HFFc6 (cell line): ENCODE measurements at places on chromosomes 13 and 19. TPM values are rescaled to one million over a fixed set of nuclear protein-coding genes. Genes with fewer than 3 reads are reported as not detected.

The CPT1C gene
- total RNA-seq: 30.4 to 37.1 TPM (median 36.1 TPM) in 3 replicates

The MUC16 gene
- total RNA-seq: not detected in 3 replicates

The TYK2 gene
- total RNA-seq: 77.2 to 82.3 TPM (median 78.3 TPM) in 3 replicates

The PRTN3 gene
- total RNA-seq: not detected in 3 replicates

The VSTM2B gene
- not detected in 3 replicates for total RNA-seq

GRCh38 chr13:75153834-75154233 lies 328.1 kb downstream of the TBC1D4 start:
- no peak overlapping the region for H3K27ac ChIP-seq
- no peak for DNase-seq
- peaks cover 15% of the 10 kb centered on the region for H3K36me3 ChIP-seq
- no peaks in the 10 kb centered on the region; the same call in 1 of the 2 replicates for H3K27me3 ChIP-seq
- no peak overlapping the region for H3K4me3 ChIP-seq
- peaks cover 34% of the 10 kb centered on the region for H3K4me1 ChIP-seq

DNA sequence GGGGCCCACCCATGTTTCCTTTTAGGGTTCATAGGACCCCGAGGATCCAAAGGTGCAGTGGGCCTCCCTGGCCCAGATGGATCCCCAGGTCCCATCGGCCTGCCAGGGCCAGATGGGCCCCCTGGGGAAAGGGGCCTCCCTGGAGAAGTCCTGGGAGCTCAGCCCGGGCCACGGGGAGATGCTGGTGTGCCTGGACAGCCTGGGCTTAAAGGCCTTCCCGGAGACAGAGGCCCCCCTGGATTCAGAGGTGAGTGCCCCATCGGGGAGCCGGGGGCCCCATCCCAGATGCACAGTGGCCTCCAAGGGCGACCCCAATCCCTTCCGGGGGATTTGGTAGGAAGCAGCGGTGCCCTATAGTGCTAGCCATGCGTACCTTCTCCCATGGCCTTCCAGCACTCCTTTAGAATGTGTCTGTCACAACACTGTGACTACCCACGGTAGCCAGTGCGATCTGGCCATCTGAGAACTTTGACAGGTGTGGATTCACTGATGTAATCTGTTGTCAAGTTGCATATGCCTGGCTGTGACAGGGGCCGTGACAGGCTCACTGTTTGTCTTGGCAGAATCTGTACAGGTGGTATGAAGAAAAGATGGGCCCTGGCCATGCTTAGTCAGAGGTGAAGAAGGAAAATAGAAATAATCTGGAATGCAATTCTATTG lies 88.5 kb downstream of the RAB20 start:
- no peaks in the 10 kb centered on the region for H3K4me1 ChIP-seq
- H3K27me3 ChIP-seq: peaks cover 4% of the 10 kb centered on the region
- peaks cover 34% of the 10 kb centered on the region for H3K36me3 ChIP-seq
- H3K27ac ChIP-seq: no peak overlapping the region
- no peak overlapping the region for H3K4me3 ChIP-seq

DNA sequence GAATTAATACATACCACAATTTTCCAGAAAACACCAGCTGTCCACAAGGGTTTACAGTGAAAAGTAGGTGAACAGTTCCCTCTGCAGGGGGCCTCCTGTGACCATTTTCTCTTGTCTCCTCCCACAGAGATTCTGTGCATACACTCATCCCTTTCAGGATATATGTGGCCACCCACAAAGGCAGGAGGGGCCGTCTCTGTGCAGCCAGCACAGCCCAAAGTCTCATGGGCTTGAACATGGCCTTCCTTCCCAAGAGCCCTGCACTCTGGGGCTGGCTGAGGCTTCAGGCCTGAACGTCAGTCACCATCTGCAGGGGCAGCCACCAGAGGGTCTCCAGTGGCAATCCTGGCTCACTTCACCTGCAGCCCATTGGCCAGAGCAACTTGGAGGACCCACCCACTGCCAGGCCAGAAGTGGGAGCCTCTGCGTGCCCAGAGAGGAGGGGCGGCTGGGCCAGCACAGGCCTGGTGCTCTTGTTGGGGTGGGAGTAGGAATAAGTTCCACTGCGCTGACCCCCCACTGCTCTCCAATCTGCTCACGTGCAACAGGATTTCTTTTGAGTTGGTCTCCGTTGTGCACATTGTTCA lies 25.1 kb downstream of the TMEM161A start:
- H3K4me1 ChIP-seq: peaks cover 17% of the 10 kb centered on the region
- DNase-seq: peak; percentile 28
- H3K27ac ChIP-seq: no peak overlapping the region
- no peak overlapping the region for H3K4me3 ChIP-seq
- no peaks in the 10 kb centered on the region for H3K36me3 ChIP-seq

DNA sequence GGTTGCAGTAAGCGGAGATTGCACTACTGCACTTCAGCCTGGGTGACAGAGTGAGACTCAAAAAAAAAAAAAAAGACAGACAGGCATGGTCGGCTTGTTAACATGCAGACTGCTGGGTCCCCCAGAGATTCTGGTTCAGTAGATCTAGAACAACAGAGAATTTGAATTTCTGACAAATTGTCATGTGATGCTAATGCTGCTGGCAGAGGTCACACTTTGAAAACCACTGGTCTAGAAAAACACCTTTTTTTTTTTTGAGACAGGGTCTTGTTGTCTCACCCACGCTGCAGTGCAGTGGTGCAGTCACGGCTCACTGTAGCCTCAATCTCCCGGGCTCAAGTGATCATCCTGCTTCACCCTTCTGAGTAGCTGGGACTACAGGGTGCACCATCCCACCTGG lies 7.7 kb upstream of the LRFN3 start:
- peaks cover 17% of the 10 kb centered on the region for H3K27me3 ChIP-seq
- H3K4me3 ChIP-seq: no peak overlapping the region
- H3K27ac ChIP-seq: no peak overlapping the region

DNA sequence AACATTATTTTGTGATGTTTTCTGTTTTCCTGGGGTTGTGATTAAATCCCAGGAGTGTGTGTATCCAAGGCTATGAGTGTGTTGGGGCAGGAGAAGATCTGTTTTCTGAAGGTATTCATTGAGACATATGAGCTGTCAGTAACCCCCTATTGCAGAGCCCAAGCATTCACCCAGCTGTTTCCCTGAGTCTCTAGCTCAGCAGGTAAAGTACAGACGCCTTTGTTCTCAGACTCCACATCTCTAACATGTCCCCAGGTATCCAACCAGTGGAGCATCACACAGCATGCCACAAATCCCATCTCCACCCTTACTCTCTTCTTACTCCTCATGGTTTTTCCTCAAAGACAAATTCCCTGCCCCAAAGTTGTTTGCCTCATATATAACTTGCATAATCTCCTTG lies 213.6 kb downstream of the PCDH20 start:
- H3K36me3 ChIP-seq: no peaks in the 10 kb centered on the region
- H3K27me3 ChIP-seq: no peaks in the 10 kb centered on the region
- no peak overlapping the region for H3K4me3 ChIP-seq
- no peak for DNase-seq

- DNase-seq: no peak
- no peak overlapping the region for H3K4me3 ChIP-seq
- H3K36me3 ChIP-seq: no peaks in the 10 kb centered on the region
These were observed 2596.2 kb downstream of the PCDH9 start for GRCh38 chr13:64633948-64634347.

DNA sequence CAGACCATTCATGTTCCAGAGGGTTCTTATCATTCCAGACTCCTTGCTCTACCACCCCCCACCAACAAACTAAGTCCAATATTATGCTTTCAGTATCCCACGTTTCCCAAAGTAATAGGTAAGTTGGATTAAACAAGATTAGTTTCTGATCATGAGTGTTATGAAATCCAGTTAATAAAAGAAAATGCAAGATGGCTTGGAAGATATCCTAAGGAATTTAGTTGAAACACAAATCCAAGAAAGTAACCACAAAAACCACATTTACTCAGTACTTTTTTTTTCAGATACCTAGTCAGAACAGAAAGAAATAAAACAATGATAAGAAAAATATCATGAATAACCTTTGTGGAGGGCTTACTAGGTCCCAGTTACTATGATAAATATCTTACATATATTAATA lies 119.4 kb upstream of the MIR17HG start:
- H3K27me3 ChIP-seq: no peaks in the 10 kb centered on the region; the same call in 1 of the 2 replicates
- H3K27ac ChIP-seq: no peak overlapping the region
- no peaks in the 10 kb centered on the region; the same call in 1 of the 2 replicates for H3K36me3 ChIP-seq
- DNase-seq: no peak
- no peaks in the 10 kb centered on the region for H3K4me1 ChIP-seq

GRCh38 chr19:2550431-2551171 lies 74.7 kb downstream of the GADD45B start:
- no peak for DNase-seq
- H3K4me3 ChIP-seq: no peak overlapping the region
- H3K27me3 ChIP-seq: no peaks in the 10 kb centered on the region; the same call in none of the 2 replicates
- peaks cover 27% of the 10 kb centered on the region for H3K4me1 ChIP-seq
- H3K27ac ChIP-seq: no peak overlapping the region

DNA sequence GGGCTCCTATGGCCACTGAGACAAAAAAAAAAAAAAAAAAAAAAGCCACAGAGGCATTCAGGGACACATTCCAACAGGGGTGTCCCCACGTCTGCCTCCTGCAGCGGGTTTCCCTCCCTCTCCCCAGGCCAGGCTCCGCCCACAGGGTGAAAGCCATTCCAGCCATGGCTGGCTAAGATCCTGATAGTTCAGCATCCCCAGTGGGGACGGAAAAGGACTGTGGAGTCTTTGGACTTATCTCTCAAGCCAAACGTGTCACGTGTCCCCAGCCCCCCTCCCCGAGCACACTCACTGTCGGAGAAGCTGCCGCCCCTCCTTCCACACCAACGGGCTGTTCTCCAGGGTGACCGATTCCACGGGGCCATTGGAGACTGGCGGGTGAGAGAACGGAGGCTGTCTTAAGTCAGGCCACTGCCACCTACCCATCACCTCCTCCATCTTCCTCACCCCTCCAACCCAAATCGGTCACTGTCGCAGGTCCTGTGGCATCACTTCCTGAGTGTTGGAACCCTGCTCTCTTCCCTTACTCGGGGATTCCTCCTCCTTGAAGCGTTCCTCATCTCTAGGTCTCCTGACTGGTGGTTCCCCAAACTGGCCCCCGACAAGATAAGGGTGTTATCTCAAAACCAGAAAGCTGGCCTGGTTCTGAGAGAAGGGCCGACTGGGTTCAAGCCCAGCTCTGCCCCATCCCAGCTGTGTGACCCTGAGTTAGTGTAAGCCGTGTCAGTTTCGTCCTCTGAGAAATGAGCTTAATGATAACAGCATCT lies 9.1 kb upstream of the FKRP start:
- H3K36me3 ChIP-seq: peaks cover 24% of the 10 kb centered on the region
- H3K4me3 ChIP-seq: no peak overlapping the region
- peaks cover 39% of the 10 kb centered on the region for H3K4me1 ChIP-seq
- 0 out of 2 replicates have a peak overlapping the region, but pooled peaks have one; percentile 21 for H3K27ac ChIP-seq

DNA sequence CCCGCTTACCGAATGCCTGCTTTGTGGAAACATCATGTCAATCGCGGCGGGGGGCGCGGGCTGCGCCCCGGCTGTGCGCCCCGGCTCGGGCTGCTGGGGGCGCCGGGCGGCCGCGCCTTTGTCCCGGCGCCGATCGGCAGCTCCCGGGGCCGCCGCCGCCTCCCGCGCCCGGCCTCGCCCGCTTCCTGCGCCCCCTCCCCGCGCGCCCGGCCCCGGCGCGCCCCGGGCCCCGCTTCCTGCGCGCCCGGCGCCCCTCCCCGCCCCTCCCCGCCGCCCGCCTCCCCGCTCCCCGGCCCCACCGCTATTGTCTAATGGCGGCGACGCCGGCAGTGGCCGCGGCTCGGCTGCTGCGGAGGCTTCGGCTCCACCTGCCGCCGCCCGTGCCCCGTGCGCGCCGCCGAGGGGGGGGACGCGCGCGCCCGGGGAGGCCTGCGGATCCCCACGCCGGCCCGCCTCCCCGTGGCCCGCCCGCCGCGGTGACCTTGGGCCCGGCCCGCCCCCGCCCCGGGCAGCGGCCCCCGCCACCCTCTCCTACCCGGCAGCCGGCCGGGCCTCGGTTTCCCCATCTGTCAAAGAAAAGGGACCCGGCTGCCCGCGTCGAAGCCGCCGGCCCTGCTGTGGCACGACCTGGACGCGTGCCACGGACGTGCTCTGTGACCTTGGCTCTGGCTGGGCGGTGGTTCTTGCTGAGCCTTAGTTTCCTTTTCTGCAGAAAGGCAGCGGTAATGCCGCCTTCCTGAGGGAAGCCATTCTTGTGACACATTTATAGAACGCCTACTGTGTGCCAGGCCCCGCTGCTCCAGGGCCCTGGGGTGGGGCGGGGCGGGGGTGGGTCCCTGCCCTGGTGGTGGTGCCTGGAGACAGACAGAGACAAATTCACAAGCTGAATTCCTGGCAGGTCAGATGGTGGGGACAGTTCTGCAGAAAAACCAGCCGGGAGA lies at the start of gene TLE5:
TLE5 (minus strand) TSS at position 331 of the 941 bp plus-strand sequence; CDS start at position 36, 295 bp downstream.
- H3K4me3 ChIP-seq: peak within 1 kb of the TSS; percentile 83
- H3K4me1 ChIP-seq: peaks cover 6% of the 10 kb centered on the region; the same call in 1 of the 2 replicates
- no peak for DNase-seq
- H3K36me3 ChIP-seq: peaks cover 10% of the 10 kb centered on the region; the same call in 1 of the 2 replicates
- H3K27me3 ChIP-seq: peaks cover 2% of the 10 kb centered on the region; the same call in 1 of the 2 replicates

DNA sequence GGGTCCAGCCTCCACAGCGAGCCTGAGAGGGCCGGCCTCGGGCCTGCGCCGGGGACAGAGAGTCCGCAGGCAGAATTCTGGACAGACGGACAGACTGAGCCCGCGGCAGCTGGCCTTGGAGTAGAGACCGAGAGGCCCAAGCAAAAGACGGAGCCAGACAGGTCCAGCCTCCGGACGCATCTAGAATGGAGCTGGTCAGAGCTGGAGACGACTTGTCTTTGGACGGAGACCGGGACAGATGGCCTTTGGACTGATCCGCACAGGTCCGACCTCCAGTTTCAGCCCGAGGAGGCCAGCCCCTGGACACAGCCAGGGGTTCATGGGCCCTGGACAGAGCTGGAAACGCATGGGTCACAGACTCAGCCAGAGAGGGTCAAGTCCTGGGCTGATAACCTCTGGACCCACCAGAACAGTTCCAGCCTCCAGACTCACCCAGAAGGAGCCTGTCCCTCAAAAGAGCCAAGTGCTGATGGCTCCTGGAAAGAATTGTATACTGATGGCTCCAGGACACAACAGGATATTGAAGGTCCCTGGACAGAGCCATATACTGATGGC lies 490 bp downstream of the ITPKC start:
- peaks cover 3% of the 10 kb centered on the region for H3K27me3 ChIP-seq
- H3K4me3 ChIP-seq: peak overlapping the region; percentile 97
- peak; percentile 51 for DNase-seq
- H3K4me1 ChIP-seq: peaks cover 64% of the 10 kb centered on the region

DNA sequence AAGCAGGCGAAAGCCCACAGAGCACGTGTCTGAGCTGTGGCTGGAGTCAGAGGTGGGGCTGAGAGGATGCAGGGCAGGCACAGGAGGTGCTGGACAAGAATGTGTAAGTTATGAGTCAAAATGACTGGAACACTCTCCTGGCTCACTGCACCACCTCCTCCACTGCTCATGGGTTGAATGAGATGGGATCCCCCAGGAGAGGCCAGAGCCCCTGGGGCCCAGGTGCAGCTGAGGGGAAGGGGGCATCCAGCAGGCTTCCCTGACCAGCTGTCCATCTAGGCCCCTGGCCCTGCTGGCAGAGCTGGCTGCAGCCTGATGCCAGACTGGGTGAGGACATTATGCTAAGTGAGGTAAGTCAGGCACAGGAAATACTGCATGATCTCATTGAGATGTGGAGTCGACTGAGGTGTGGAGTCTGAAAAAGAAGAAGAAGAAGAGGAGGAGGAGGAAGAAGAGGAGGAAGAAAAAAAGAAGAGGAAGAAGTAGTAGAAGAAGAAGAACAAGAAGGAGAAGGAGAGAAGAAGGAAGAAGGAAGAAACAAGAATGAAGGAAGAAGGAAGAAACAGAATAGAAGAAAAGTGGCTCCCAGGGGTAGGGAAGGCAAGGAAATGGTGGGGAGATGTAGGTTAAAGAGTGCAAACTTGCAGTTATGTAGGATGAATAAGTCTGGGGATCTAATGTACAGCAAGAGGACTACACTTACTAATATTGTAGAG lies 747.4 kb downstream of the UQCRFS1 start:
- H3K4me1 ChIP-seq: no peaks in the 10 kb centered on the region
- peaks cover 4% of the 10 kb centered on the region; the same call in 1 of the 2 replicates for H3K27me3 ChIP-seq
- no peaks in the 10 kb centered on the region for H3K36me3 ChIP-seq
- H3K27ac ChIP-seq: no peak overlapping the region
